ENCODE measurements at places on chromosomes 7 and 10.

- DNase-seq, result no peak
Measured at GRCh38 chr7:151257990-151258389, 9.5 kb upstream of the SMARCD3 start.

- DNase-seq, result no peak
Measured at GRCh38 chr7:36802459-36803135, 78.3 kb upstream of the AOAH start.

DNA sequence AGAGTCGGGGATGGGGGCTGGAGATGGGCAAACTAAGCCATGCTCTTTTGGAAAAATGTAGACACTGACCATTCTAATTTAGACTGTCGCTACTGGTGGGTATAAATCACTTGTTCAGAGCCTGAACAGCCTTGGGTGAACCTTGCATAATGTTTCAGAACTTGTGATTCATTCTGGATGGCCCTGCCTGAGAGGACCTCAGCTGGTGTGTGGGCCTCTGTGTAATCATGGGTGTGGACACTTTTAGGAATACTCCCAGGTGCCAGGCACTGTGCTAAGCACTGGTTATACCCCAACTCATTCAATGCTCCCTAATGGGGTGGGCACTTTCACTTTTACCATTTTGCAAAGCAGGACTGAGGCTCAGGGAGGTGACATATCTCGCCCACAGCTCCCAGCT is 26.8 kb upstream of the TM9SF3 start:
- DNase-seq, result no peak

GRCh38 chr7:105399043-105399725 is 10.5 kb upstream of the SRPK2 start:
- DNase-seq, result no peak

- no peak for DNase-seq
Measured at GRCh38 chr7:79854621-79855020, 280.0 kb upstream of the GNAI1 start.

GRCh38 chr10:97777143-97777542 is 5.3 kb upstream of the SFRP5 start:
- DNase-seq, result no peak

DNA sequence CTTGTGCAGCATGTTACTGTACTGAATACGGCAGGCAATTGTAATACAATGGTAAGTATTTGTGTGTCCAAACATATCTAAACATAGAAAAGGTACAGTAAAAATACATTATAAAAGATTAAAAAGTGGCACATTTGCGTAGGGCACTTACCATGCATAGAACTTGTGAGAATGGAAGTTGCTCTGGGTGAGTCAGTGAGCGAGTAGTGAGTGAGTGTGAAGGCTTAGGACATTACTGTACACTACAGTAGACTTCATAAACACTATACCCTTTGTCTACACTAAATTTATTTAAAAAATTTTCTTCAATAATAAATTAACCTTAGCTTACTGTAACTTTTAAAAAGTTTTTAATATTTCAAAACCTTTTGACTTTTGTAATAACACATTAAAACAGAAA is 37.5 kb downstream of the BPGM start:
- DNase-seq, result no peak

- DNase-seq, result no peak
Measured at GRCh38 chr7:83617858-83618257, 31.1 kb downstream of the SEMA3E start.
